ENCODE measurements at places on chromosomes 16 and 17. TPM values are rescaled to one million over a fixed set of nuclear protein-coding genes. Genes with fewer than 3 reads are reported as not detected.
A peak's percentile ranks its signal among the peaks of the same experiment; 100 is the strongest.

- H3K4me1 ChIP-seq: no peaks in the 10 kb centered on the region
- H3K36me3 ChIP-seq: no peaks in the 10 kb centered on the region
- no peaks in the 10 kb centered on the region for H3K27me3 ChIP-seq
- H3K4me3 ChIP-seq: no peak overlapping the region
Measured at GRCh38 chr16:65394281-65394680, 272.4 kb upstream of the CDH11 start.

DNA sequence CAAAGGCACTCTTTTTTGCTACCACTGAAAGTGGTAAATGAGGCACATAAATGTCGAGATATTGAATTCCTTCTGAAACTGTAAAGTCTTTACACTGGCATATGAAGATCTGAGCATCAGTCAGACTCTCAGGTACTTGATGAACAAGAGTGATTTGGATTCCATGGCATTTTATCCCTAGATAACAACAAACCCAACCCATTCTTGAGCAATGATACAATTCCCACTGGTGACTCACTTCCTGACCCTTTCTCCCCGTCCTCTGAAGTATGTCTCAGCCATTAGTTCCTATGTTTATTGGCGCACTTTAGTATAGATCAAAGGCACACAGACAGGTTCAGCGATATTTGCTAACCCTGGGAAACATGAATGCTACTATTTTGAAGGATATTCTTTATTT lies 147.0 kb upstream of the RBFOX1 start:
- no peaks in the 10 kb centered on the region for H3K36me3 ChIP-seq
- no peaks in the 10 kb centered on the region for H3K27me3 ChIP-seq
- peak; percentile 15 for DNase-seq
- H3K4me3 ChIP-seq: no peak overlapping the region

Gene ZFP1
- total RNA-seq: 10.0 TPM

Gene IL34
- total RNA-seq: 5.8 TPM

Gene ARHGAP23
- 33.0 TPM for total RNA-seq

Data from Panc1 (cell line).